ENCODE measurements at places on chromosomes 7 and 10.
A peak's percentile ranks its signal among the peaks of the same experiment; 100 is the strongest.

DNA sequence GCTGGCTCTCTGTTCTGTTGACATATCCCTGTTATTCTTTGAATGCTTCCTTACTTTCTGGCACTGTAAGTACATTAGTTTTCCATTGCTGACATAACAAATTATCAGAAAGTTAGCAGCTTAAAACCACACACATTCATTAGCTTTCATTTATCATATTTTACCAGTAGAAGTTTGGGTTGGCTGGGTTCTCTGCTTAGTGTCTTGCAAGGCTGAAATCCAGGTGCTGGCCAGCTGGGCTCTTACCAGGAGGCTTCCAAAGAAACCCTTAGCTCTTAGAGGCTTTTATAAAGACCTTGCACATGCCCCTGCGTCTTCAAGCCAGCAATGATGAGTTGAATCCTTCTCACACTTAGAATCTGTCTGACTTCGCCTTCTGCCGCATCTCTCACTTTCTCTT, 160.6 kb downstream of the MLLT10 start:
- no peak for DNase-seq

GRCh38 chr7:159138508-159138907, 6.2 kb downstream of the VIPR2 start:
- no peak for DNase-seq

DNA sequence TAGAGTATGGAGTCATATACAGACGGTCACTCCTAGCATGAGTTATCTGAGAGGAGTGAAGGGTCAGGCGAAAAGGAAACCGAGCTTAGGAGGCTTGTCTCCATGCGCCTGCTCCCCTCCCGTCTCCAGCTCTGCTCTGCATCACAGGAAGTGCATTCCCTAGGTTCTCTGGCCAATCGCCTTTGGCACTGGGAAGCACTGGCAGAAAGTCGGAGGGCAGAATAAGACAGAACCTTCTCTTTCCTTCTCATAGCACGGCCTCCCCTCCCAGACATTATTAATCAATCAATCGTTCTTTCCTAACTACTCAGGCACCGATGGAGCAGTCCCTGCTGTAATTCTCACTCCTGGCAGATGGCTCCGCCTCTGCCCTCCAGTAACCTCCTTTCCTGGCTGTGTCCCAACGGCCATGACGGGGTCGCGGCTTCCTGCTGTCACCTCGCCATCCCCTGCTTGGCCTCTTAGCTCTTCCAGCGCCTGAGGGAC, 177.1 kb downstream of the FRMD4A start:
- DNase-seq = no peak

GRCh38 chr7:11742496-11742895, 89.5 kb downstream of the THSD7A start:
- no peak for DNase-seq

- DNase-seq = no peak
Observed at GRCh38 chr10:95403700-95404461, 113.1 kb upstream of the PDLIM1 start.

GRCh38 chr10:103923502-103923901, 5.5 kb upstream of the STN1 start:
- DNase-seq = no peak

GRCh38 chr10:69425511-69426298, 9.0 kb upstream of the TACR2 start:
- DNase-seq = no peak

DNA sequence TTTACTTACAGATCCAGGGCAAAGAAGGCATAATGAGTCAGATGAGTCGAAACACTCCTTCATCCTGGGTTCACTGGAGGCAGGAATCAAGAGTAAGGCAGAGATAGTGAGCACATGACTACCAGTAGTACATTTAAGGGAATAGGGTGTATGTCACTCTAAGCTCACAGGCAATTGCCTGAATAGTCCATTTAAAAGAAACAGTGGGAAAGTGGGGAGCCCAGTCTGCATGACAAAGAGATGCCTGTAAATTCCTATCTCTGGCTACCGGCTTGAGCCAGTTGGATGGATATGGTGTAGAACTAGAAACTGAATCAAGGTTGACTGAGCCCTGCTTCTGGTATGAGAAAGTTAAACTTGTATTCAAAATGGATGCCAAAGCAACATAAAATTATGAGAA, 861.5 kb upstream of the ZWINT start:
- DNase-seq = no peak

GRCh38 chr10:1198453-1199344, 142.5 kb downstream of the WDR37 start:
- DNase-seq = no peak

GRCh38 chr10:62354916-62355315, 19.3 kb upstream of the ZNF365 start:
- no peak for DNase-seq

DNA sequence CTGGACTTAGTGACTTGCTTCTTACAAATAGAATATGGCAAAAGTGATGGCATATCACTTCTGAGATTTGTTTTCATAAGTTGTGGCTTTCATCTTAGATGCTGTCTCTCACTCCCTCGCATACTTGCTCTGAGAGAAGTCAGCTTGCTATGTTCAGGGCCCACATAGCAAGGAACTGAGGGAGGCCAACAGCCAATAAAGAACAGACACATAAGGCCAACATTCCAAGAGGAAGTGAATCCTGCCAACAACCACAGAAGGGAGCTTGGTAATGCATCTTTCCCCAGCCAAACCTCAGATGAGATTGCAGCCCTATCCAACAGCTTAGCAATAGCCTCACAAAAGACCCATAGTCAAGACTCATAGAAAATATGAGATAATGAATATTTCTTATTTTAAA, 39.2 kb upstream of the DMTF1 start:
- no peak for DNase-seq

GRCh38 chr7:149195180-149196150, at the start of gene ZNF282:
Gene ZNF282 (plus strand): TSS chr7:149195546. CDS start chr7:149195590, 44 bp downstream.
- DNase-seq = peak; percentile 98

GRCh38 chr10:60048091-60048501, 141.7 kb upstream of the CCDC6 start:
- DNase-seq = peak; percentile 54

GRCh38 chr10:45558425-45558824, 114.1 kb downstream of the ZFAND4 start:
- DNase-seq = no peak

DNA sequence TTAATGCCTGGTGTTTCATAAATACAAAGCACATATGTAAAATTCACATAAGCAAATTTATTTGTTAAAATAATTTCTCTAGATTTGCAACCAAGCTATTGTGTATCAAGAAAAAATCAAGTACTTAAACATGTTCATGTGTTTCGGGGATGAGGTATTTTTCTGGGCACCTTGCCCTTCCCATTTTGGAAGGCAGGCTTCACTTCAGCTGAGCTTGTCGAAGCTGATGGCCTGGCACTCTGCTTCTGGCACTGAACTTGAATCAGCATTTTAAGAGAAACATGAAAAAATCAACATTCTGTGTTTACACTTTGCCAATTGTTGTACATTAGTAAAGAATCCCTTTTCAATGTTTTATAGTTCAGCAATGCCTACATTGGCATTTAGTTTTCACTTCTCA, 179.1 kb upstream of the STEAP4 start:
- no peak for DNase-seq

- DNase-seq = no peak
Observed at GRCh38 chr7:105322655-105323277, 66.0 kb downstream of the SRPK2 start.

DNA sequence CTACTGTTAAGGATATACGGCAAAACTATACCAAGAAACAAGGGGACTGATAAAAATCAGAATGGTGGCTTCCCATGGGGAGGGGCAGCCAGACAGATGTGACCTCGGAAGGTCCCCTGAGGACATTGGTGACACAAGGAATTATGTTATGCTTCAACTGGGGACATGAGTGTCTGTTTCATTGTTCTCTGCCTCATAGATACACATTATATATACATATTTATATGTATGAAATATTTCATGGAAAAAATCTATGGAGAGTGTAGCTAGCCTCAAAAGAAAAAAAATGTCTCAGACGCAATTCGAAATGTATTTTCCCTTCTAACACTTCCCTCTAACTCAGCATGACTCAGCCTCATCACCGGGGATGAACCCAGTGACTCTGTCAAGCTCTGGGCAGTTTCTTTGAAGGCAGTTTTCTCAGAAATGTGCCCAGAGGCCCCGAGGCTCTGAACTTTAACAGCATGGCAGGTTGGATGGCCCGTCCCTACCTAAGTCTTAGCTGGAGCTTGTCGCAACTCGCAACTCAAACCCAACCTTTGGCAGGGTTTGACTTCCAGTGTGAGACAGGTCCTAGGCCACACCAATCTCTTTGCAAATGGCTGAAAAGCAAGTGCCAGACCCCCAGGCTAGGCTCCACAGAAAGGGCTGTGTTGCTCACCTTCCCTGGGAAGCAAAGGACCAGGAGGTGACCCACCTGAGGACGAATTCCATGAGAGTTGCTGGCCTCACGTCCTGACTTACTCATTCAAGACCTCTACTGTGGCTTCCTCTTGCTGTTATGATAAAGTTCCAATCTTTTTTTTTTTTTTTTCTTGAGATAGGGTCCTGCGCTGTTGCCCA, 86.9 kb downstream of the CARD11 start:
- DNase-seq = no peak

DNA sequence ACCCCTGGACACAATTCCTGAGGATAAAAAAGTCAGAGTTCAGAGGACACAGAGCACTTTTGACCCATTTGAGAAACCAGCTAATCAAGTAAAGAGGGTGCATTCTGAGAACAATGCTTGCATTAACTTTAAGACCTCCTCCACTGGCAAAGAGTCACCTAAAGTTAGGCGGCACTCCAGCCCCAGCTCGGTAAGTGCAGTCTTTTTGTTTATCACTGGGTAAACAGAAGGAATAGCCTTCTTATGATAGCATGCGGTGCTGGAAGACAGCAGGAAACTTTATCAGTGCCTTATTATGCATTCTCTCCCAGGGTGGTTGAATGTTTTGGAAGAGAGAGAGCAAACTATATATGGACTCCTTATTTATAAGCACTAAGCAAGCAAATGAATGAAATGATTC, 130.5 kb downstream of the CDK14 start:
- no peak for DNase-seq

- no peak for DNase-seq
Observed at GRCh38 chr10:76337641-76338040, 906.2 kb downstream of the LRMDA start.

- peak; percentile 29 for DNase-seq
Observed at GRCh38 chr10:22022257-22023032, 18.9 kb upstream of the DNAJC1 start.

- DNase-seq = no peak
Observed at GRCh38 chr7:108875139-108875538, 305.5 kb downstream of the DNAJB9 start.

- DNase-seq = no peak
Observed at GRCh38 chr7:50739744-50740435, 42.8 kb downstream of the GRB10 start.

DNA sequence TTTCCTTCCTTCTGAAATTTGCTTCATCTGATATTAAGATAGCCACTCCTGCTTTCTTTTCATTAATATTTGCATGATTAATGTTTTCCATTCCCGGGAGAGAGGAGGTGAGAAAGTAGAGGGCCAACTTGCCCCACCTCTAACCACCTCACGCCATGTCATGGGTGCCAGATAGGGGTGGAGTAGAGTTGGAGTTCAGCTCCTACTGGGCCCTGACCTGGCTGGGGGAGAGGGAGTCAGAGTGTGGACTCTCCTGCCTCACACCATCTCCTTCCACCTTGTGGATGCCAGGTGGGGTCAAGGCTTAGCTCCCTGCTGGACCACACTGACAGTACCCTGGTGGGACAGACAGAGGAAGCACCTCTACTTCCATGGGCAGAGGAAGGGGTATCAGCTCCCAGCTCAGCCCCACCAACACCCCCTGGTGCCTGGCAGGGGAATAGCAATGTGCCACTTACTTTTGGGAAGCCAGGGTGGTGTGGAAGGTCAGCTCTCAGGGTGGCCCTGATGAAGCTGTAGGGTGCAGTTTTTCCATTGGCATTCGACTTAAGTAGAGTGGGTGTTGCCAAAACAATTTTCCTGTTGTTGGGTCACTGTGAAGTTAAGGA, 28.0 kb downstream of the CHST12 start:
- peak; percentile 67 for DNase-seq

DNA sequence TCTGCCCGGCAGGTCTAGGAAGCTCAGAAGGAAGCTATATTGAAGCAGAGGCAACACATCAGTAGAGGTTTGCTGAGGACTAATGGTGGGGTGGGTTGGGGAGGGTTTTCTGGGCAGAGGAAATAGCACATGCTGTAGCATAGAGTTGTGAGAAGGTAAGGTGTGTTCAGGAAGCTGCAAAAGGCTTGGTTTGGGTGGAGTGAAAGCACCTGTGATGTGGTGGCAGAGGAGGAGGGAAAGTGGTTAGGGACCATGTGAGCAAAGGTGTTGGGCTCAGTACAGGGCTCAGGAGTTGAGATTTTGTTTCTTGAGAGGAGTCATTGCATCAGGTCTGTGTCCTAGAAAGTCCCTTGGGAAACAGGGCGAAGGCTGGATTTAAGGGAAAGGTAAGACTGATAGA, 294.6 kb downstream of the SORCS3 start:
- no peak for DNase-seq

DNA sequence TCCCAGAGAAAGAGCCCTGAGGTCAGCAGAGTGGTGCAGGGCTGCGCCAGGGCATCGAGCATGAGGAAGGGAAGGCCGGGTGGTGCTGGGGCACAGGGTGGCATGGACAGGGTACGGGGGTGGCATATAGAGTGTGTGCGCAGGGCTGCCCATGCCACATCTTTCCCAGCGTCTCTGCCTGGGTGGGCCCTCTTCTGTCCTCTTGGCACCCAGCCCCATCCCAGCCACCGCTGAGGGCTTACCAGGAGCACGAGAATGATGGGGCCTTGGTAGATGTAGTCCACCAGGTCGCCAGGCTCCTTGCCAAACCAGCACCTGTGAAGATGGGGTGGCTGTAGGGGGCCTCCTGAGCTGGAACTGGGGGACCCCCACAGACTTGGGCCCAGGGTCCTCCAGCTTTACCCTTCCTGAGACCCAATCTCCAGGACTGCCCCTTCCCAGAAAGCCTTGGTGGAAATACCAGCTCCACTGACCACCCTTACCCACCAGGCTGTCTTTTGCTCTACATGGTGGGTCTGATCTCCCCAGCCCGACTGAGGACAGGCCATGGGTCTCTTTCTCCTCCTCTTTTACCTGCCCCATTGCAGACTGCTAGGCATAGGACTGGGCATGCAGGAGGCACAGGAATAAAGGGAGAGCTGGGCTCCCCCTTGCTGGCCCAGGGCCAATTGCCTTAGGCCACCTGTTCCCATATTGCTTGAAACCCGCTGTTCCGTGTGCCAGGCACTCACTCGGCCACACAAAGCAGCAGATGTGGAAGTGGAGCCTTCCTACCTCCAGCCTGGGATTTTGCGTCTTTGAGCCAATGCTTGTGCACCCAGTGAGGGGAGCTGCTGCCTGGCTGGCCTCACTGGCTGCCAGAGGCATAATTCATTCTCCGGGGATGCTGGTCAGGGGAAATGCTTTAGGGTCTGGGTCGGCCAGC, 21.7 kb downstream of the CRHR2 start:
- no peak for DNase-seq

- DNase-seq = peak; percentile 87
Observed at GRCh38 chr7:518630-519483, 789 bp downstream of the PDGFA start.

DNA sequence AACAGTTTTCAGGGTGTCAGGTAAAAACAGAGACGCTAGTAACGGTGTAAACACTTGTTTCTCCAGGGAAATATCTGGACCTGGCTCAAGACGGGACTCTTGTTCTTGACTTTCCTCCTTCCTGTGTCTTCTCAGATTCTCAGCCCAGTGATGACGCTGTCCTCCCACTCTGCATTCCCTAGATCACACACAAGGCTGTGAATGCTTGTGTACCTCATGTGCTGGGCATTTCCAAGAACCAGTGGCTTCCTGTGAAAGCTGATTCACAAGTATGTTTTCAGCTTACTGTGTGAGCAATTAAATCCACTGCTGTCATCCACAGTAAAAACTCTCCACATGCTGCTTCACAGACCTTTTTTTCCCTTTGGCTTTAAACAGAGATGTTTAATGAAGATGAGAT, 193.8 kb upstream of the DPP6 start:
- DNase-seq = no peak

All from D341Med (cell line).